Uterus (tissue), 4 donors: ENCODE measurements at places on chromosomes 16 and 17. TPM values are rescaled to one million over a fixed set of nuclear protein-coding genes. Genes with fewer than 3 reads are reported as not detected.

Gene TP53TG3F
- not detected for total RNA-seq

Gene QRICH2
- 7.2 TPM for total RNA-seq

- no peak for DNase-seq
- no peaks in the 10 kb centered on the region for H3K27me3 ChIP-seq
- no peaks in the 10 kb centered on the region for H3K4me1 ChIP-seq
- no peaks in the 10 kb centered on the region for H3K36me3 ChIP-seq
- H3K4me3 ChIP-seq, result no peak overlapping the region
Measured at GRCh38 chr16:69513180-69513966, 52.4 kb upstream of the NFAT5 start.

Gene LRRC46
- total RNA-seq, result 1.0 TPM

- H3K27ac ChIP-seq, result no peak overlapping the region
- DNase-seq, result no peak
- H3K4me1 ChIP-seq, result no peaks in the 10 kb centered on the region
- H3K36me3 ChIP-seq, result no peaks in the 10 kb centered on the region
Measured at GRCh38 chr17:72438783-72439182, 318.0 kb downstream of the SOX9 start.

Gene CD7
- 4.1 TPM for total RNA-seq

DNA sequence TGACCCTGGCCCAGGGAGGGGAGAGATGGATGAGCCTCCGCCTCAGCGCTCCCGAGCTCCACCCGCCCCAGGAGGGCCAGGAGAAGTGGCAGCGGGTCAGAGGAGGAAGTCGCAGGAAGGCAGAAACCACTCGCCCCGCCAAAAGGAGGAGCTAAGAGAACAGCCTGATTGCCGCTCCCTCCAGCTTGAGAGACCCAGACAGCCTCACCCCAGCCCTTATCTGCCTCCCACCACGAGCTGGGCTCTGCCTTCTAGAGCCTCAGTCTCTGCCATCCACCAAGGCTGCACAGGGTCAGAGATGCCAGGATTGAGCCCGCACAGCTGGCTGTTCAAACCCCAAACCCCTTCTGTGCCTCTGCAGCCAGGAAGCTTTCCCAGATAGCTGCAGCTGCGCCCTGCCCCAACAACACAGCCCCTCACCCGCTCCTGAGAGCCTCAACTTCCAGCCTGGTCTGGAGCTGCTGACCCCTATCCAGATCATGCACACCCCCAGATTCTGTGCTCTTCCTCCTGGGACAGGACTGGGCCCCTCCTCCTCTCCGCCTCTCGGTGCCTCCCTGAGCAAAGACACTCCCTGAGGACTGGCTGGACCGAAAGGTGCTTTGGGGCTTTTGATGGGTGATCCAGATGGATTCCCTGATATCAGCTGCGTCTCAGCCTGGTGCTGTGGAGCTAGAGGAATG lies 1.0 kb upstream of the ATP2A3 start:
- no peak for DNase-seq
- no peaks in the 10 kb centered on the region for H3K36me3 ChIP-seq
- peak overlapping the region; percentile 31 for H3K4me3 ChIP-seq
- H3K27ac ChIP-seq, result peak overlapping the region; percentile 56

DNA sequence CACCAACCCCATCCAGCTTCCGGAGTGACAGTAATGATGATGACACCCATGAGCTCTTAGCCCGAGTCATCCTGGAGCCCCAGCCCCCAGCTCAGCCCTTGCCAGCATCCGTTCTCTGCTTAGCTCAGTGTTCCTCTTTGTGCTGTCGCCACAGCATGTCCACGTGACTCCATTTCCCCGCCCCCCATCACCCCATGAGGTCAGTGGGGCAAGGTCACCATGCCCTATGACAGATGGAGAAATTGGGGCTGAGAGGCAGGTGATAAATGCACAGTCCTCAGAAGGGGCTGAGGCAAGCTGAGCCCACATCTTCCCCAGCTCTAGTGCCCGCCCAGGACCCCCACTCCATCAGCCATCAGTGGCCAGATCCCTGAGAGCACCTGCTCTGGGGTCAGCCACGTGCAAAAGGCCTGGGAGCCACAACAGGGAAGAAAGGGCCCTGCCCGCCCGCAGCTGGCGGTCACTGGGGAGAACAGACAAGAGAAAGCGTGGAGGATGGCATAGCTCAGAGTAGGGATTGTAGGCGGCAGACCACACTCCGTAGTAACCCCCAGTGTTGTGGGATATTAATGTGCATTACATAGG lies 17.1 kb downstream of the ITGB4 start:
- no peak overlapping the region for H3K4me3 ChIP-seq
- no peak for DNase-seq
- H3K27ac ChIP-seq, result no peak overlapping the region
- H3K36me3 ChIP-seq, result no peaks in the 10 kb centered on the region
- H3K4me1 ChIP-seq, result no peaks in the 10 kb centered on the region

DNA sequence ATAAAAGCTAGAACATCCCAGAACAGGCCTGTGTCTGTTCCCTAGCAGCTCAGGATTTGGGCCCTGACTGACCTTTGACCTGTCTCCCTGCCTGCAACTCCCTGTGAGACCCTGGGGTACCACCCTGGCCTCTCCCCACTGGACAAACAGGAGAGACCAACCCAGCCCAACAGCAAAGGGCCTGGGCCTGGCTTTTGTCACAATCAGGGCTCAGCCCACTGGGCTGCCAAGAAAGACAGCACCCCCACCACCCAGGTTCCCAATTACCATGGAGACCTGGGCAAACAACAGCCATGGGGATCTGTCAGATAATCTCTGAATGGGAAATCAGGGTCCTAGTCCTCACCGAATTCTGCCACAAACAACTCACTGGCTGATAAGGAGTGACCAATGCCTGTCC lies 11.1 kb downstream of the PLLP start:
- H3K4me3 ChIP-seq, result no peak overlapping the region
- no peaks in the 10 kb centered on the region for H3K4me1 ChIP-seq
- H3K36me3 ChIP-seq, result no peaks in the 10 kb centered on the region
- no peak for DNase-seq

Gene C17orf50
- total RNA-seq, result not detected

- DNase-seq, result no peak
- no peaks in the 10 kb centered on the region for H3K36me3 ChIP-seq
- H3K27me3 ChIP-seq, result no peaks in the 10 kb centered on the region
- H3K4me3 ChIP-seq, result no peak overlapping the region
Measured at GRCh38 chr17:76940738-76941350, 72.6 kb downstream of the MGAT5B start.

DNA sequence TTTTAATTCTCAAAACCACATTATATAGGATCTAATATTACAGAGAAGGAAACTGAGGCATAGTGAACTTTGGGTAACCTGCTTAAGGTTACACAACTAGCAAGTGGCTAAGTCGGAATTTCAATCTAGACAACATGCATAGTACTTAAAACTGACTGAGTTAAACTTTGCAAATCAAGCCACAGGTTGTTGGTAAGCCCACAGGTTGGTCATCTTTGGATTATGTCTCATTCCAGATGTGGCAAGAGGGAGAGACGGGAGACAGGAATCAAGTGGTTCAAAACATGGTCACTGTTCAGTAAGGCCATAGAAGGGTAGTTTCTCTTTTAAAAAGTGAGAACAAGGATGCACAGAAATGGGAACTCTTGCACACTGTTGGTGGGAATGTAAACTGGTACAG lies 57.1 kb downstream of the MYO1D start:
- peak overlapping the region; percentile 57 for H3K27ac ChIP-seq
- no peak overlapping the region for H3K4me3 ChIP-seq
- no peaks in the 10 kb centered on the region for H3K27me3 ChIP-seq
- DNase-seq, result no peak

GRCh38 chr17:10089196-10089804 lies 109.1 kb downstream of the GAS7 start:
- H3K36me3 ChIP-seq, result no peaks in the 10 kb centered on the region
- peaks cover 5% of the 10 kb centered on the region for H3K4me1 ChIP-seq
- H3K4me3 ChIP-seq, result no peak overlapping the region
- H3K27ac ChIP-seq, result peak overlapping the region; percentile 66

Gene TBC1D26
- 1.2 TPM for total RNA-seq

GRCh38 chr17:44012391-44012790 lies 2.4 kb downstream of the TMEM101 start:
- no peak overlapping the region for H3K27ac ChIP-seq
- H3K36me3 ChIP-seq, result no peaks in the 10 kb centered on the region
- peaks cover 15% of the 10 kb centered on the region for H3K4me1 ChIP-seq

Gene CLEC3A
- total RNA-seq, result not detected

Gene KRTAP4-9
- total RNA-seq, result not detected

DNA sequence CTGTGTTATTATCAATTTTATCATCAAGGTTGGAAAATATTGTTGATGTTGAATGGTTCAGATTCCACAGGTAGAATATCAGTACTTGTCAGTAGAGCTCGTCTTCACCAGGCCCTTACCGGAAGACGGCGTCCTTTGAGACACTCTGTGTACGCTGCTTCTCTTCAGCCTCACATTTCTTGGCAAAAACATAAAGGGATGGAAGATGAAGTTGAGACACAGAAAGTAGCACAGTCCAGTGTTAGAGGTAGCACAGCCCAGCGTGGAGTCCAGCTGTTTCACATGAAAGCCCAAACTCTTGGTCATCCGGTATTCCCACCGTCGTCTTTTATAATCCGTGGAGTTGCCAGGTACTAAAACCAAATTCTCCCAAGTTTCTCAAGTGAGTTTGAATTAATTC lies 30.4 kb downstream of the ATP2C2 start:
- H3K36me3 ChIP-seq, result no peaks in the 10 kb centered on the region
- no peak for DNase-seq
- H3K27me3 ChIP-seq, result no peaks in the 10 kb centered on the region
- no peak overlapping the region for H3K4me3 ChIP-seq
- no peak overlapping the region for H3K27ac ChIP-seq
